ENCODE measurements at places on chromosomes 1 and 21. TPM values are rescaled to one million over a fixed set of nuclear protein-coding genes. Genes with fewer than 3 reads are reported as not detected.
A peak's percentile ranks its signal among the peaks of the same experiment; 100 is the strongest.

- DNase-seq: no peak
These were observed 7.5 kb downstream of the PRXL2B start for GRCh38 chr1:2594001-2594640.

DNA sequence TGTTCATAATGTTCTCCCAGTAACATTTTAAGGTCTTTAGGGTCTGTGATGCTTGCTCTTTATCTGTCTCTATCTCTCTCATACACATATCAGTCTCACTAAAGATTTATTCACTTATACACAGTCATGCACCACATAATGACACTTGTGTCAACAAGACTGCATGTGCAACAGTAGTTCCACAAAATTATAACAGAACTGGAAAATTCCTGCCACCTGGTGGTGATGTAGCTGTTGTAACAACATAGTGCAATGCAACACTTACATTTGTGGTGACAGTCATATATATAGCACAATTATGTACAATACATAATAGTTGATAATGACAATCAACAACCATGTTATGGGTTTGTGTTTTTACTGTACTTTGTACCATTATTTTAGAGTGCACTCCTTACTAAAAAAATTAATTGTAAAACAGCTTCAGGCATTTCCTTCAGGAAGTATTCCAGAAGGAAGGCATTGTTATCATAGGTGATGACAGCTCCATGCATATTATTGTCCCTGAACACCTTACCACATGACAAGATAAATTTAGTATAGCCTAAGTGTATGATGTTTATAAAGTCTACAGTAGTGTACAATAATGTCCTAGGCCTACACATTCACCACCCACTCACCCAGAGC is 8.1 kb downstream of the TDRD5 start:
- DNase-seq: peak; percentile 49

GRCh38 chr1:153711026-153711425 is 16.8 kb upstream of the INTS3 start:
- no peak for DNase-seq

DNA sequence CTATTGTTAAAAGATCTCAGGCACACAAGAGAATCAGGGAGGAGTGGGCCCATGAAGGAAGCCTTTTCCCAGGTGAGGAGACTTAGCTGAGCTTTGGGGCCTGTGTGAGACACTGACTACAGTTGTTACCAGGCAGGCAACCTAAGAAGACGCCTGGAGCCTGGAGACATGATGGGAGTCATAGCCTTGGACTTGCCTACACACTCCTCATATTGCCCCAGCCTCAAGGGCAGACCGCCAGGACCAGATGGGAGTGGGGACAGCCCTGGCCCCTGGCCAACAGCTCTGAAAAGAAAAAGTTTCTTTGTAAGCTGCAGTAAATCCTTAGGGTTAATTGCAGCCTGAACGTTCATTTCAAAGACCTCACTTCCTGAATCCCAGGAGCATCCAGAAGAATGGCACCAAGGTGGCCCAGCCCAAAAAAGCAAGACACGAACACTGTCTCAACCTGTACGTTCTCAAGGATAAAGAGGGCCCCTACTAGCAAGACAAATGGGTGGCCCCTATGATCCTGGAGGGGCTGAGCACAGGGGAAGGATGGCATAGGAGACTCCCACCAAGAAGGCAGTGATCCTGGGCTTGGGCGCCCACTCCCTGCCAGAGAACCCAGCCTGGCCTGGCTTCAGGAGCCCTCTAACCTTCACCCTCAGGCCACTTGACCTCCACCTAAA is 33.2 kb upstream of the BTG2 start:
- DNase-seq: no peak

- no peak for DNase-seq
These were observed 5.4 kb downstream of the KCNA2 start for GRCh38 chr1:110600716-110601115.

DNA sequence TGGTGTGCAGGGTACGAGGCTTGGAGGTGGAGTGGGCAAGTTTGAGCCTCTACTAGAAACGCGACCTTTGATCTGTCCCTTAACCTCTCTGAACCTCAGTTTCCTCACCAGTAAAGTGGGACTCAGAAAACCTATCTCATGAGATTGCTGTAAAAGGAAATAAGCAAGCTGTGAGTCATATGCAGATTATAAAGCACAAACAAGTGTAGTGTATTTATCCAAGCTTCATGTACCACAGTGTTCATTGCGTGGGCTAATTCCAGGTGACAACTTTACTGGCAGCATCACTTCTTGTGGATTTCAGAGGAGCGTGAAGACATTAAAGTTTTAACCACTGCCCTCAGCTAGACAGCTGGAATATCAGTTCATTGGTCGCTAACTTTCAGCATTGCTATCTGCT is 44.4 kb downstream of the ZNF697 start:
- no peak for DNase-seq

DNA sequence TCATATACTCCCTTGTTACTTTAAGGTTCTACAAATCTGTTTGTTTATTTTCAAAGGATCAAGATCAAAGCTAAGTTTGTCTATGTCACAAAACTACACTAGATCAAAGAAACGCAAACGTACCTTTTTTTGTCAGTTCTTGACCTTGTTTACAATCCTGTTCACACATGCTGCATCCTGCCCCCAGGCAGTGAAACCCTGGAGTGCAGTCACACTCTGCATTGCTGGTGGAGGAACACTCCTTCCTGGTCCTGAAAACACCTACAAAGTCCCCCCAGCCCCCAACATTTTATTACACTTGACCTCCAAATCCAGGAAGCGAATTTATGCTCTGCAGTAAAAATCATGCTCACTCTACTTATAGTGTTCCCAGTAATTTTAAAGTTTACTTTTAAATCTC is 2.6 kb downstream of the TNFRSF9 start:
- no peak for DNase-seq

DNA sequence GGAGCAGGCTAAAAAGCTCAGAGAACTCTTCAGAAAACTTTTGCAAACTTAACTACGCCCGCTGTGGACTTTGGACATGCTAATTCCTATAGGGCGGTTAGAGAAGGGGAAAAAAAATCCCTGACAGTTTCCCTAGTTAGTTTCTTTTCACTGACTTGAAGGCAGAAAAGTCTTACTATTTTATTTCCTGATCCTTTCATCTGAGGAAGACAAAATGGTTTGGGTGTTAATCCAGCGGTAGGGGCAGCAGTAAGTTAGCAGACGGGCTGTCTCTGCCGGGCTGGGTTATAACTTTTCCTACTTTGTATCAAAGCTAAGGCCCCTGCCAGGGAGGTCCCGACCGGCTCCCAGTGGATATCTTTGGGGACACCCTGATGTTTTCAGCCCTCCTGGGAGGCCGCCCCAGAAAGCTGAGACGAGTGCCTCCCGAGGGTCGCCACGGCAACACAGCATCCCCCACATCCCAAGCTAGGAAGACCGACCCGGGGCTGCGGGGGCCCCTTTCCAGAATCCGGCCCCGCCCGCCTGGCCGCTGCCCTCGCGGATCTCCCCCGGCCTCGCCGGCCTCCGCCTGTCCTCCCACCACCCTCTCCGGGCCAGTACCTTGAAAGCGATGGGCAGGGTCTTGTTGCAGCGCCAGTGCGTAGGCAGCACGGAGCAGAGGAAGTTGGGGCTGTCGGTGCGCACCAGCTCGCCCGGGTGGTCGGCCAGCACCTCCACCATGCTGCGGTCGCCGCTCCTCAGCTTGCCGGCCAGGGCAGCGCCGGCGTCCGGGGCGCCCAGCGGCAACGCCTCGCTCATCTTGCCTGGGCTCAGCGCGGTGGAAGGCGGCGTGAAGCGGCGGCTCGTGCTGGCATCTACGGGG is 162.6 kb downstream of the RUNX1 start:
- no peak for DNase-seq

DNA sequence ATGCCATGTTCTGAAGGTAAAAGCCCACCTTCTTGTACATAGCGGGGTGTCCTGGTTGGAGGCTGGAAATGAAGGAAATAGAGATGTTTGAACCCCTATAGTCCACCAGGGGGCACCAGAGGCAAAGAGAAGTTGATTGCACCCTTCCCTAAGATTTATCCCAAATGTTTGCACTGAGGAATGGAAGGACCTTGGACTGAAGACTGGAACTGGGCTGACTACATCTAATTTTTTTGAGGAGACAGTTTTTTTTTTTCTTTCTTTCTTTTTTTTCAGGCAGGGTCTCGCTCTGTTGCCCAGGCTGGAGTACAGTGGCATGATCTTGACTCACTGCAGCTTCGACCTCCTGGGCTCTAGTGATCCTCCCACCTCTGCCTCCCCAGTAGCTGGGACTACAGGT is 55.3 kb upstream of the EIF4G3 start:
- peak; percentile 58 for DNase-seq

DNA sequence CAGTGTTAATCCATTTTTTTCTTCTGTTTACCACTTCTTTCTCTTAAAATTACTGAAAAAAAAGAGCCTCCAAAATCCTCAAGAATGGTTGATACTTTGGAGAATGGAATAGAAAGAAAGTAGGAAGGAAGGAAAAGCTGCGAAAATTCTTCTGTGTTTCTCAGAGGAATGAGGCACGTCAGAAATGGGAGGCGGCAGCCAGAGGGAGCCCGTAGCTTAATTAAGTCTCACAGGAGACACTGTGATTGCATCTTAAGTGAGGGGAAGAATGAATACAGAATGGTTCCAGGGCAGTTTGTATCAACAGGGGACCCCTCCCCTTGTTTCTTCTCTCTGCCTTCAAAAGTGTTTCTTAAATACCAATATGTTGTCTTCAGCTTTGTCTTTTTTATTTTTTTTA is 1099.5 kb downstream of the PLA2G4A start:
- DNase-seq: no peak

DNA sequence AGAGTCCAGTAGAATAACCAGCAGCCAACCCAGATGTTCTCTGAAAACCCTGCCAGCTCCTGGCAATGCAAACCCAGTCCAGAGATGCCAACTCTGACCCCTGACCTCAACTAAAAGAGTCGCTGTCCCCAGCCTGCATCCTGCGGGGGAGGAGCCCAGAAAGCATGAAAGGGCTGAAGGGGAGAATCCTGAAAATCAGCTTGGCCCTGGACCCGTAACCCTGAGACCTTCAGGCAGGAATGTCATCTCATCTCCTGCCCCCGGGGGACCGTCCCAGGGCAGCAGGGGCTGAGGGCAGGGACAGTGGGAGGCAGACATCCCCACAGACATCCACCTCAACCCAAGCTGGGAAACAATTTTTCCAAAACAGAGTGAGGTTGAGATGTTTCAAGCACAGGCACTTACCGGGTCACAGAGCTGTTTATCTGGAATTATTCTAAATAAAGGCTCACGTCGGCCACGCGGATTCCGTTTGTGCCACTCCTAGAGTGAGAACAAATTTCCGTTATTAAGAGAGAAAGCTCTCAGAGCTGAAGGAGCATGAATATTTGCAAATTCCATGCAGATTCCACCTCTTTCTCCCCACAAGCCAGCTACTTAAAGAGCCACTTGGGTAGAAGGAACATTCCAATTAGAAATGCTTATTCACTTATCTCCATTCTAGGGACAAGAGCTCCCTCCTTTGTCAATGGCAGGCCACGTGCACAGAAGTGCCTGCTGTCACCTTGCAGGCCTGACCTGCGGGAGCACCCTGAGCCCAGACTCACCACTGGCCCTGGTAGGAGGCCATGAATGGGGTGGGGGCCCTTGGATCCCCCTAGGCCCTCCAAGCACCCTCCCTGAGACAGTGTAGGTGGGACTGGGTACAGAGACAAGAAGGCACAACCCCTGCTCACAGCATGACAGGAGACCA is 240.1 kb downstream of the NPHP4 start:
- DNase-seq: no peak

- DNase-seq: no peak
These were observed 5.5 kb downstream of the PDPN start for GRCh38 chr1:13588946-13589796.

DNA sequence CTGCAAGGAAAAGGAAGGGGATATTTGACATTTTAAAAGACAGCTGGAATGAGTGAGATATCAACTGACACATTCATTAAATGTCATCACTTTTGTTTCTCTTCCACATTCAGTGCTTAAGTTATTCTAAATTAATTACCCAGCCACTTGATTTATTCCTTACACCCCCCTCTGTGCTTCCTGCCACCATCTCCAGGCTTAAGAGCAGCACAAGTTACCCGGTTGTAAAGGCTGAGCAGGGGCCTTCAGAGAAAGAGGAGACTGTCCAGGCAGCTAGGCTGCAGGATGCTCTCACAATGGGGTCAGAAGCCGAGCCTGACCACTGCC is 71.4 kb downstream of the SYT6 start:
- no peak for DNase-seq

The LRRC3 gene
- 1.6 TPM for total RNA-seq

The UBL4B gene
- total RNA-seq: 8.4 TPM

The RSPH1 gene
- 1.6 TPM for total RNA-seq

The SLAMF8 gene
- 1.2 TPM for total RNA-seq

The A3GALT2 gene
- total RNA-seq: not detected

The C1orf105 gene
- total RNA-seq: 0.36 TPM

The TMIGD3 gene
- total RNA-seq: 11.4 TPM

The COL18A1 gene
- total RNA-seq: 229 TPM

The SLC6A17 gene
- 0.41 TPM for total RNA-seq
